CD4-positive, alpha-beta T cell treated with Interleukin-4 for 1 hour (primary cell): ENCODE measurements at places on chromosomes 7 and 10.

DNA sequence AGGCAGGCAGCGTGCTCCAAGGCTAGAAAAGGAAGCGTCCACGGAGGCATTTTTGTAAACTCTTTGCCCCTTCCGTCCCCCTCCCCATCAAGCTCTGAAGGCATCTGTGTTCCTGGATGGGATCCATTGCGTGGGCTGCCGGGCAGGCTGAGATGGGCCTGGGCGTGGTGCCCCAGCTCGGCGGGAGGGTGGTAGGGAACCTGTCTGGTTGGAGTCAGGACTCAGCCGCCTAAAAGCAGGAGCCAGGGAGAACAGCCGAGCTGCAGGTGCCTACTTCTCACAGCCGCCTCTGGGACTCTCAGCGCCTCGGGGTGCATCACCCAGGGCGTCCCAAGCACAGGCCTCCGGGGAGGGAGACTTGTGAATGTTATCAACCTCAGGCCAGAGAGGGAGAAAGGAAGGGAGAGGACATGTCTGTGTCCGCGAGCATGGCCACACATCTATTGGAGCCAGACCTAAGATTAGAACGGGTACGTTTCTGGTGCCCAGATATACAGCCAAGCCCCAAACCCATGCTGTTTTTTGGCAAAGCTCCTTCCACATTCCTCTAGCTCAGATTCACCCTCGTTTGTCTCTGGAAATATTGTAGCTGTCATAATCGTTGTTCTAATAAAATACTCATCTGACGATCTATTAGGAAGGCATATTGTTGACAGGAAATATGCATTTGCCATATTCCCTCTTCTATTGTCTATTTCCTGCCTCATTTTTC is 48.6 kb upstream of the CTBP2 start:
- no peak for DNase-seq

DNA sequence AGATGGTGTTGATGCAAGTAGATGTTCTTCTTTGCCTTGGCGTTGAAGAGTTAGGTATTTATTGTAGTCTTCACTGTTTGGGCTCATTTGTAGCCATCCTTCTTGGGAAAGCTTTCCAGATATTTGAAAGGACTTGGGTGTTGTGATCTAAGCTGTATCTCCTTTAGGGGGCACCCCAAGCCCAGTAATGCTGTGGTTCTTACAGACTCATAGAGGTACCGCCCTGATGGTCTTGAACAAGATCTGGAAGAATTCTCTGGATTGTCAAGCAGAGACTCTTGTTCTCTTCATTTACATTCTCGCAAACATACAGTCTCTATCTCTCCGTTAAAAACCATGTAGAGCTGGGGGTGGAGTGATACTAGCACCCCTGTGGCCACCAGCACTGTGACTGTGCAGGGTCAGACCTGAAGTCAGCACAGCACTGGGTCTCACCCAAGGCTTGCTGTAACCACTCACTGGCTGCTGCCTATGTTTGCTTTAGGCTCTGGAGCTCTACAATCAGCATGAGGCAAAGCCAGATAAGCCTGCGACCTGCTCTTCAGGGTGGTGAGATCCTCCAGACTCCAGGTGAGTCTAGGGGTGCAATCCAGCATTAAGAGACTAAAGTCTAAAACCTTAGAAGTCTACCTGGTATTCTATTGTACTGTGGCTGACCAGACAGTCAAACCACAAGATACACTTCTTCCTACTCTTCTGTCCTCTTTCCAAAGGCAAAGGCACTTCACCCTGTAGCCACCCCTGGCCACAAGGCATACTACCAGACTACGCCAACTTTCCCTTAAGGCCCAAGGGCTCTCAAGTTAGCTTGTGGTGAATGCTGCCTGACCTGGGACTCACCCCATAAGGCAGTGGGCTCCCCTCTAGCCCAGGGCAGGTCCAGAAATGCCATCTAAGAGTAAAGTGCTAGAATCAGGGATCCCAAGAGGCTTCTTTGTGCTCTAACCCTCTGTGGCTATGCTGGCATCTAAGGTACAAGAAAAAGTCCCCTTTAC is 209.7 kb upstream of the TMEM196 start:
- no peak for DNase-seq

- DNase-seq: peak; percentile 38
Observed at GRCh38 chr10:98339799-98340198, 71.8 kb upstream of the LOXL4 start.

GRCh38 chr10:12780634-12781601 is 220.6 kb downstream of the CCDC3 start:
- DNase-seq: no peak

DNA sequence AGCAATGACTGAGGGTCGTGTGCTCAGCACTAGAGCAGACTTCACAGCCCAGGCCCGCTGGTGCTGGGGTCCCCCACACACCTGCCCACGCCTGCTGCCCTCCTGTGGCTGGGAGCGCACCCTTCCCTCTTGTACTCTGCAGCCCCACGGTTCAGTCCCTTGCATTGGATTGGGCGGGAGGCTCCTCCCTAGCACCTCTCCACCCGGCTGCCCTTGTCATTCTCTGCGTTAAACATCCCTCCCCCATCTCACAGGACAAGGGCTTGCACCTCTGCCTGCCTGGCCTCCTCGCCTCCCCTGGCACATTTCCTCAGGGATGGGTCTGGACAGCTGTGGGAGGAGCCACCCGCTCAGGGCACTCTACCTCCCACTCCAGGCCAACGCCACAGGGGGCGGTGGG is 68.6 kb downstream of the ALOX5 start:
- DNase-seq: no peak
